AG20443 (cell line): ENCODE measurements at places on chromosomes 12 and 14.

GRCh38 chr14:39555749-39556148, 123.5 kb upstream of the FBXO33 start:
- DNase-seq = no peak

DNA sequence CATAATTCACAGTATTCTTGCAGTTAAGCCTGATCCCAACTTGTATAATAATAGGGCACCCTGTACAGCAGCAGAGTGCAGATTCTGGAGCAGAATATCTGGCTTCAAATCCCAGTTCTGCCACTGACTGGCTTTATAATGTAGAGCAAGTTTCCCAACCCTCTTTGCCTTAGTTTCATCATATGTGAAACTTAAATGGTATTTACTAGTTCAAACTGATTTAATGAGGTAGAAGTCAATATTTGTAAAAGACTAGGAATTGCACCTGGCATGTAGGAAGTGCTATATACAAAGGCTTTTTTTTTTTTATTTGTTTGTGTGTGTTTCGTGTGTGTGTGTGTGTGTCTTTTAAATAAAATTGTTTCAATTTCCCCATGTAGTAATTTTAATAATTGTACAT, 125.9 kb downstream of the CCER1 start:
- DNase-seq = no peak

GRCh38 chr12:62805517-62805916, 129.4 kb downstream of the PPM1H start:
- DNase-seq = no peak

- no peak for DNase-seq
Measured at GRCh38 chr12:4649358-4649661, 396 bp downstream of the NDUFA9 start.

- peak; percentile 86 for DNase-seq
Measured at GRCh38 chr12:71556875-71557274, 106.8 kb downstream of the ZFC3H1 start.

- no peak for DNase-seq
Measured at GRCh38 chr14:32620724-32621123, 291.6 kb downstream of the AKAP6 start.

DNA sequence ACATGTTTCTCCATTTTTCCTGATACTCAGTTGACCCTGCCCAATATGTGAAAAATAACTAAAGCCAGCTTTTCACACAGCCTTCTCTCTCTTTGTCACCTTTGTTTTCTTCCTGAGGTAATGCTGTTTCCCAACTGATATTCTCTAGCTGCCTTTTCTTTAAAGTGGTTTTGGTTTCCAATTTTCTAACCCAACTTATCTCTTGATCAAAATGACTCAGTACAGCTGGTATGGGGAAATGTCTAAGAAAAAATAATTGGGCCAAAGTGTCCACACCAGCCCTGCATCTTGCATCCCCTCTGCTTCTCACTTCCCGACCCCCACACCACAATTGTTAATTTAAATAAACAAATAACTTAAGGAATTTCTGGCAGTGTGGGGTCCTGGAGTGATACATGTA, 193.8 kb downstream of the SYT1 start:
- no peak for DNase-seq

- no peak for DNase-seq
Measured at GRCh38 chr14:100438271-100438670, 115.1 kb downstream of the SLC25A47 start.

DNA sequence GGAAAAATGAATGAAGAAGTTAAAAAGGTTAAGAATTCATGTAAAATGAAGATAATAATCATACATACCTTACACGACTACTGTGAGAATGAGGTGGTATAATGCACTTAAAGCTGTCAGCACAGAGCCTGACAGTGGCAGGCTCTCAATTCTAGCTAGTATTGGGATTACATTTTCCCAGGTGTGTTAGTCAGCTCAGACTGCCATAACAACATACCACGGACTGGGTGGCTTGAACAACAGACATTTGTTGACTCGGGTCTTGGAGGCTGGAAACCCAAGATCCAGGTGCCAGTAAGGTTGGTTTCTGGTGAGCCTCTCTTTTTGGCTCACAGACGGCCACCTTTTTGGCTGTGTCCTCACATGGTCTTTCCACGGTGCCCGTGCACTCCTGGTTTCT, 167.8 kb downstream of the CHST11 start:
- DNase-seq = no peak

- peak; percentile 78 for DNase-seq
Measured at GRCh38 chr12:89384050-89384758, 31.9 kb upstream of the DUSP6 start.

- no peak for DNase-seq
Measured at GRCh38 chr14:69963966-69964365, 84.8 kb downstream of the SMOC1 start.

DNA sequence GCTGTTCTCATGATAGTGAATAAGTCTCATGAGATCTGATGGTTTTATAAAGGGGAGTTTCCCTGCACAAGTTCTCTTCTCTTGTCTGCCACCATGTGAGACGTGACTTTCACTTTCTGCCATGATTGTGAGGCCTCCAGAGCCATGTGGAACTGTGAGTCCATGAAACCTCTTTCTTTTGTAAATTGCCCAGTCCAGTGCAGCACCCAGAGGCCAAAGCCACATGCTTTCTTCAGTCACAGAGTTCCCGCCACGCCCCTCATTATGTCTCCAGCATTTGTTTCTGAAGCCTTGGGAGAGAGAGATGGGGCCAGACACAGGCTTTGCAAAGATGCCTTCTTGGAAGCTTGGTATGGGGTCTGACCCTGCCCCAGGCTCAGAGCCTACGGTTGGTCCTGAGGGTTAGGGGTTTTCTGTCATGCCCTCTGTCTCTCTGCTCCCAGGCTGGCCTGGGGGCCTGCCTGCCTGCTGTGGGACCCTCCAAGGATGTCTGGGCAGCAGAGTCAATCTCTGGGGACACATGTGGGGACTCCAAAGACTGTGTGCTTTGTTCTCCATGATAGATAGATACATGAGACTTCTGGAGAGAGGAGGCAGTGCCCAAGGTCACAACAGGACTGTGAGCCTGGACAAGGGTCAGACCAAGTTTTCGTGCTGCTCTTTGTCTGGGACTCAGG, 114.1 kb upstream of the PRMT8 start:
- DNase-seq = no peak

GRCh38 chr12:64603183-64603841, 7.0 kb upstream of the RASSF3 start:
- no peak for DNase-seq

GRCh38 chr12:125194163-125194773, 129.0 kb downstream of the AACS start:
- peak; percentile 34 for DNase-seq

DNA sequence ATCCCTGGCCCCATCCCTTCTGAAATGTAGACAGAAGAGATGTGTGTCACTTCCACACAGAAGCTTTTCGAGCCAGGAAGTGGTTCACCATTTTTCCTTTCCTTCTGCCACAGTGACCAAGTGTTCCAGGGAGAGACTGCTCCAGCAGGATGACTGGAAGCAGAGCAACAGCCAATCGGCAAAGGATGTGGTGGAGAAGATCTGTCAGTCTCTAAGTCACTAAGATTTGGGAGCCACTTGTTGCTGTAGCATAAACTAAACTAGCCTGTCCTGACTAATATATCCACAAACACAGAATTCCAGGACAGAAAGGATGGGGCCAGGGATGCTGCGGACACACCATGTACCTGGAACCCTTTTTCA, 42.9 kb downstream of the DUSP6 start:
- DNase-seq = no peak

DNA sequence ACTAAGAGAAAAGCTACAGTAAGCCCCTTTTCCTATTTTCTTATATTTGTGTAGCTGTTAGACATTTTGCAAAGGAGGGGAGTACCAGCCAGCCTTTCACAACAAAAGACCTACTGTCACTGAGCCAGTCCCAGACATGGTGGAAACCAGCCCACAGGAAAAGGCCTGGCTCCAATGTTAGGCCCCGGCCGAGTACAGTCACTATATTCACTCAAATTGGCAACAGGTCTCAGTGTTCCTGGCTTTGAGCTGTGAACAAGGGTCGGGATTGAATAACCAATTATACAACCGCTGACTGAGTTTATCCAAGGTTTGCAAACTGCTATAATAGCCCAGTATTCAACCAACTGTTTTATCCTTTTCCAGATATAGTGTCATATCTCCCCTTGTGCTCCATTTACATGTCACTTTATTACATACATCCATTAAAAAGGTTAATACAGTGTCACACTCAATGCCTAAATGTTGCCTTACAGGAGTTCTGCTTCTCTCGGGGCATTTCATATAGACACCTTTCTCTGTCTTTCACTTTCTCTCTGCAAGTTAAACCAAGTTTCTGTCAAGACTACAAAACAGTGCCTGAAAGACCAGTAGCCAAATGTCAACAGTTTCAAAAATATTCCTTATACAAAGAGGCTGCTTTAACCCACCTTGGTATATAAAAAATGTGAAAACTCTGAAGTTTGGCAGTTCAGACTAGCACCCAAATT, 178.1 kb downstream of the SOX5 start:
- DNase-seq = no peak
